ENCODE measurements at places on chromosomes 5 and 9. TPM values are rescaled to one million over a fixed set of nuclear protein-coding genes. Genes with fewer than 3 reads are reported as not detected.

DNA sequence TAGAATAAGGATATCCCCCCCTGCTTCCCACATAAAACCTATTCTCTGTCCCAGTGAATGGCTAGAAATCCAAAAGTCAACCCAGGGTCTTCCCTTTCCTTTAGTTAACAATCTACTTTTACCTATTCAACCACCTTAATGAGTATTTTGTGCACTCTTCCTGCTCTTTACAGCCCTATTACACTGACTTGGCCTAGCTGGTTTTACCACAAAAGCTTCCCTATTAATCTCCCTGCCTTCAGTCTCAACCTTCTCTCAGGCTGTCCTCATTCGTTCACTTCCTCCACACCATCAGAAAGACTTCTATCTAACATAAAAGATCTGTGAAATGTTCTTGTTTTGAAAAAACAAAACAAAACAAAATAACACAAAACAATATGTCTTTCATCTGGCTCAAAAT is 16.2 kb downstream of the CTNNAL1 start:
- no peak for DNase-seq

DNA sequence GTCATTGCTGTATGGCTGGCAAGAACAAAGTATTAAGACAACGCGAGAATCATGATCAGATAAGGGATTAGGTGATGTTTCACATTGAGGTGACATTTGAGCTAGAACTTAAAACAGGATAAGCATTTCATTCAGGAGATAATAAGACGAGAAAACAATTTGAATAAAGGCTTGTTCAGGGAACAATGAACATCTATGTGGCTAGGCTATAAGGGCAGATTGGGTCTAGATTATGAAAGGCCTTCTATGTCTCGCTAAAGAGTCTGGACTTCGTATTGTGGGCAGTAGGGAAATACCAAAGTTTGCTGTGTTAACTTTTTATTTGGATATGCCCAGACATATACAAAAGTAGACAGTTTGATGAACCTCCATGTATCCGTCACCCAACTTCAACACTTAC is 6.9 kb downstream of the MRPL22 start:
- DNase-seq: no peak

- no peak for DNase-seq
Measured at GRCh38 chr5:178449163-178450070, 140.8 kb downstream of the COL23A1 start.

GRCh38 chr5:122064992-122065391 is 13.1 kb downstream of the LOX start:
- DNase-seq: no peak

- no peak for DNase-seq
Measured at GRCh38 chr5:102649731-102650130, 105.4 kb upstream of the PAM start.

- DNase-seq: no peak
Measured at GRCh38 chr5:157767689-157768088, 24.2 kb downstream of the LSM11 start.

DNA sequence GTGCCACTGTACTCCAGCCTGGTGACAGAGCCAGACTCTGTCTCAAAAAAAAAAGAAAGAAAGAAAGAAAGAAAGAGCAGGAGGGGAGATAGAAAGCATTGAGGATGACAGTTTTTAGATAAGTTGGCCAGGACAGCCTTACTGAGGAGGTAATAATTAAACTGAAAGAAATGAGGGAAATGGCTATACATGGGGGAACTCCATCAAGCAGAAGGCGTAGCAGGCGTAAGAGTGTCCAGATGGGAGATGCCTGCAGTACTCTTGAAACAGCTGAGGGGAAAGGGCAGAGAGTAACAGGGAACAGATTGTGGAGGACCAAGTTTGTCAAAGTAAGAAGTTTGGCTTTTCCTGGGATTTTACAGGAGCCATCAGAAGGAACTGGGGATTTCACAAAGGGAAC is 57.5 kb downstream of the HMGCS1 start:
- no peak for DNase-seq

- no peak for DNase-seq
Measured at GRCh38 chr9:86925686-86926085, 21.6 kb downstream of the GAS1 start.

DNA sequence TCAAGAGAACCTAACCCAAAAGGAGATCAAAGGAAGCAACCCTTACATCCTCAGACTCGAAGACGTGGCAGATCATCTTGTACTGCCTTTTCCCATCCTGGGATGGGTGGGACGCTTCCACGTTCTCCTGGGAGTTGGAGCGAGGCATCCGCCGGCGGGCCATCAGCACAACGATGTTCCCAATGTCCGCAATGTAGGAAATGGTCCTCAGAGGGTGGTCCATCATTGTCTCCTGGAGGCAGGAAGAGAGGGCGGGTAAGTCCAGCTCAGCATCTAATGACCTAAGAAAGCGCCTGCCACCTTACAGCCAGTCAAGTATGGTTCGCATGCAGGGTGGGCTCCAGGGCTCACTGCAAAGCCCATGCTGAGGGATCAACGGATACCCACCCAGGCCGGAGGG is 131.2 kb downstream of the ENTREP1 start:
- no peak for DNase-seq

DNA sequence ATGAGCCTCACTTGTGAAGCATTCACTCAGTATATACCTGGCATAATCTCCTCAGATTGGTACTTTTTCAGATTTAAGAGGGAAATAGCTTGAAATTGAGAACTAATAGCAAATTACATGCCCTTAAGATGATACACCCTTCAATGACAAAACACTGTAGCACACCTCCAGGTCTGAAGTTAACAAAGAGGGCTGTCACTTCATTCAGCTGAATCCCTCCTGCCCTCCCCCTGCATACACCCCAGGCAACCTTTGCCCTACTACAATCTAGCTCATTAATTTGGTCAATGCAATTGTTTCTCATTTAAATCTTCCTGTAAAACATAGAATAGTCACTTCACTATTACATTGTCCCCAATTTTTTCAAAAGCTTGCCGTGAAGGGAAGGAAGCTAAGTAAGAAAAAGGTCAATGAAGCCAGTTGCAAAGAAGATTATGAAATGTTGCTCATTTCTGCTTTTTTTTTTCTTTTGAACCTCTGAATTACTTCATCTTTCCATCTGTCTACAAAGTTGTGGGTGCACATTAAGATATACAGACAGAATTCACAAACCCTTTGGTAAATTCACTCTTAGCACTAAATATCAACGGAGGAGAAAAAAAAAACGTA is 294.8 kb upstream of the PTGER4 start:
- no peak for DNase-seq

- DNase-seq: no peak
Measured at GRCh38 chr5:53956632-53957031, 353.7 kb downstream of the ARL15 start.

GRCh38 chr9:116736399-116737151 is 49.5 kb downstream of the TRIM32 start:
- no peak for DNase-seq

- no peak for DNase-seq
Measured at GRCh38 chr5:37735649-37736347, 104.0 kb downstream of the GDNF start.

DNA sequence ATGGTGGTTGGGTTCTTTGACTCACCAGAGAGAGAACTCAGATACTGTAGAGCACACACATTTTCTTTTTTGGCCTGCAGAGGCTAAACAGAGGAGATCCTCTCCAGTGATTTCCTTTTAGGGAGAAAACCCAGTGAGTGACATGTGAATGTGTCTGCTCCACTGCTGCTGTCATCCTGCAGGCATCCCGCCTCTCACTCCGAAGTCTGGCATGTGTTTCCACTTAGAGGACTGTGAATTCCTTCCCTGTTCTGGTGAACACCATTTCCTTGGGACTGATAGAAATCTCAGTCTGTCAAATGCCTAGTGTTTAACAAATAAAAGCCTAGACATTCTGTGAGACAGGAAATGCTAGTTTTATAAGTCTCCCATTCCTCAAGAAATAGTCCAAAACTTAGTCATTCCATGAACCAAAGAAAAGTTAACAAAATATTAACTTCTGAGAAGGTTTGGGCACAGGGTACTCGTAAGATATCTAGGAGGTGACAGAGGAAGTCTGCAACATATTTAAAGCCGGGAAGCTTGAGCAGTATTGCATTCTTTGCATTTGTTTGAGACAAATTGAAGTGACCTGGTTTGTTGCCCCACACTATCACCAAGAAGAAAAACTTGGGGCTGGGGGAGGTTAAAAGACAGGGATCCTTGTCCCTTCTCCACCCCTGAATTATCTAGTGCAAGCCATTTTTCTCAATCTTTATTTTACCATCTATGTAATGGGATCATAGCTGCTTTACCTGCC is 74.9 kb upstream of the NIPAL4 start:
- DNase-seq: peak; percentile 97

- DNase-seq: no peak
Measured at GRCh38 chr5:57675236-57675635, 192.6 kb upstream of the ACTBL2 start.

GRCh38 chr5:130110328-130110727 is 206.1 kb downstream of the CHSY3 start:
- no peak for DNase-seq

GRCh38 chr9:3777137-3777536 is 251.3 kb upstream of the RFX3 start:
- DNase-seq: no peak

The EMB gene
- polyA plus RNA-seq: 0.83 TPM

The CXXC5 gene
- polyA plus RNA-seq: 21.3 TPM

The FAM151B gene
- 3.3 TPM for polyA plus RNA-seq

The SHISAL2B gene
- polyA plus RNA-seq: not detected

The FOXE1 gene
- polyA plus RNA-seq: 0.06 TPM

The PCDH1 gene
- 0.11 TPM for polyA plus RNA-seq

The PLPP7 gene
- 0.57 TPM for polyA plus RNA-seq

The MTRR gene
- polyA plus RNA-seq: 50.0 TPM
